ENCODE measurements at places on chromosomes 4 and X.

- DNase-seq: peak; percentile 56
These were observed at the start of gene NALF2 for GRCh38 chrX:69503782-69504625. TSS of gene NALF2 (plus strand) at chrX:69504326. CDS start at chrX:69505283, 957 bp downstream.

- no peak for DNase-seq
These were observed 390.1 kb downstream of the ANKRD50 start for GRCh38 chr4:124322234-124323065.

- DNase-seq: no peak
These were observed 153.5 kb downstream of the SLC10A7 start for GRCh38 chr4:146368209-146368608.

DNA sequence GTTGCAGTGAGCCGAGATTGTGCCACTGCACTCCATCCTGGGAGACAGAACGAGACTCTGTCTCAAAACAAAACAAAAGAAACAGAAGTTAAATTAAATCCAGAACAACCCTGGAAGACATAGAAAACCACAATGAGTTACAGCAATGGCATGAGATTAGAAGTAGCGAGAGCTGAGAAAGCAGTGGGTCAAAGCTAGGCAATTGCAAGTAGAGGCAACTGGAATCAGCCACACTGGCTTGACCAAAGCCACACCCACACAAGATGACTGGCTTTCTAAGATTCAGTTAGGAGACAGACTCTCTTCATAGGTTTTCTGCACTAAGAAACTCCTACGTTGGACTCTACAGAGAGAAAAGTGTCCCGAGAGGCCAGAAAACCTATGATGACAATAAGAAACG, 443.0 kb downstream of the GPM6A start:
- no peak for DNase-seq

GRCh38 chr4:36665985-36666527, 384.6 kb downstream of the DTHD1 start:
- no peak for DNase-seq

GRCh38 chr4:7389719-7390118, 45.0 kb downstream of the PSAPL1 start:
- DNase-seq: no peak

DNA sequence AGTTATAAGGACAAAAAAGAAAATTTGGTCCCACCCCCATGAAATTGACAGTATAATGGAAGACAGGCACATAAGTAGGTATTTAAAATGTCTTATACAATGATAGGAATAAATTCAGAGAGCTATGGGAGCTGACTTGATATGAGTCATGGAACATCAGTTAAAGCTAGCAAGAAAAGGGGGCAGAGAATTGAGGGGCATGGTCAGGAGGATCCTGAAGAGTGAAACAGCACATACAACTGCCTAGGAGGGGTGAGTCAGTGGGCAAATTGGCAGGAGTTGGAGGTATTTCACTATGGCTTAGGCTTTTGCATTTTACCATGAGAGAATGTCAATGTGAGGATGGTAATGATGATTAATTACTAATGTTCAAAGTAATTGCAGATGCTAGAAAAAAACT, 95.4 kb upstream of the BANK1 start:
- DNase-seq: no peak

GRCh38 chr4:137312257-137312656, 220.0 kb downstream of the PCDH18 start:
- DNase-seq: no peak

DNA sequence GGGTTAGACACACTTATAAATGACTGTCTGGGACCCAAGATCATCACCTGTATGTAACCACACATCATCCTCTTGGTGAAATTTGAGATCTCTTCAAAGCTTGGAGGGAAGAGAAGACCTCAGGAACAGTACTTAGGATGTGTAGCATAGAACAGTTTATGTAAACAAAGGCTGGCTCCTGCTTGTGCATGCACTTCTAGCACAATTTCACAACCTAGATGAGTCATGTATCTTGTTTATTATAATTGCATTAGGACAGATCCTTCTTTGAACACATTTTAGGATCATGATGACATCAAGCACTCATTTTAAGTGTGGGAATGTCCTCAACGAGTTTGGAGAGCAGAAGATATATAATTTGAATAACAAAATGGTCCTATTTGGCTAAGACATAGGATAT, 26.3 kb upstream of the ZMAT1 start:
- DNase-seq: no peak

- no peak for DNase-seq
These were observed 442.9 kb downstream of the TLL1 start for GRCh38 chr4:166315721-166316467.

DNA sequence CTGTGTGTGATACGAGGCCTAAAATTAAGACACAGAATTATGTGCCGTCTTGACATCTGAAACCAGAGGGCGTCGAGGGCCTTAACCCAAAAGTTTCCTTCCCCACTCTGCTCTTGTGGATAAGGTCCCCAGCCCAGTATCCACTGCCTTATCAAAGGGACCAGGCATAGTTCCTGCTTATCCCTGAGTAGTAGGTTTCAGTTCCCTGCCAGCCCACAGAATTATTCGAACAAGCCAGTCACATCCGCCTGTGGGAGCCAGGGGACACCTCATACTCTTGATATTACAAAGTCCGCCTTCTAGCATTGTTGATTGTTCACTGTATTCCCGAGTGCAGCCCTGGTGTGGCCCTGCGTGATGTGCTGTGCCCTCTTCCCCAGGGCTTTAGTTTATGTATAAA, 5.4 kb upstream of the MMRN1 start:
- DNase-seq: no peak

DNA sequence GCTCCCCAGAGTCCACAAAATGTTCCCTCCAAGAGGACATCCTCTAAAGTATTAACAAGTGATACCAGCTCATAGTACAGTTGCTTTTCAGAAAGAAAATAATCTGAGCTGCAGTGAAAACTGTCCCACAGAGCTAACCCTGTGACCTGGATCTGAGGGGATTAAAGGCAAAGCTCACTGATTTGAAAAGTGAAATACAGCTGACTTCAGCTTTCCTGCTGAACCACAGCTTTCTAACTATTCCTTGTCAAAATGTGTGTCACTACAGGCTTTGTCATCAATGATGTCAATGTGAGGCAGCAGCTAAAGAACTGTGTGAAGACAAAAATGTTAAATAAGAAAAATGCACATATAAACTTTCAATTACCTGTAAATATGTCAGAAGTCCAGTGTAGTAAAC, 36.9 kb downstream of the DCHS2 start:
- no peak for DNase-seq

- peak; percentile 55 for DNase-seq
These were observed 20.7 kb downstream of the HAND2 start for GRCh38 chr4:173509036-173510001.

DNA sequence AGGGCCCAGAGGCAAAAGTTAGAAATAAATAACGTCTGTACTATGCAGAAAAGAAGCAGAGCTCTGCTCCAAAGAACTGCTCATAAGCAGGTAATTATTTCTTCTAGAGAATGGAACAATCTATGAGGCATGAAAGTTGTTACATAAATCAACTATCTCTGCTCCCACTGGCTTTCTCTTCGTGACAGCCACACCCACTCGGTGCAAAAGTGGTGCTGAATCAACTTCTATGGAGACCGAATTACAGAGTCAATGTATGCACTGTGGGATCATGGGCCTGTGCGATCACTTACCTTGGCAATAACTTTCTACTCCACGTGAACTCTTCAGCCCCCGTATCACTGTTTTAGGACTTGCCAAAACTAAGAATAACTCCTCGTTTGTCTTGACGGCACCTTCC, 99.4 kb upstream of the ATXN3L start:
- DNase-seq: no peak

DNA sequence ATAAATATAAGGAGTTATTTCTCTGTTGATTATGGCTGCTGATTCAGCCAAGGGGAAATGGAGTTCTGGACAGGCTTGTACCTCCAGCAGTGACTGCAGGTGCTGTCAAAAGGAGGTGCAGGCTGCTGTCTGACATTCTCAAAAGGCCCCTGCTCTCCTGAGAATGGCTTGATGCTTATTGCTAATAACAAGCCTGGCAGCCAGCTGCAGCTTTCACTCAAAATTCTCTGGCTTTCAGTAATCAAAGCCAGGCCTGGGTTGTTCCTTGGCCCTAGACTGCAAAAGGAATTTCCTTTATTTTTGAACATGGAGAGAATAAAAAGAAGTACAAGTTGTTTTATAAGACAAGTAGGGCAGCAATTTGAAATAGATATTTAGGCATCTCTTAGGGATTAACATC, 575.9 kb downstream of the MID1IP1 start:
- DNase-seq: no peak

- DNase-seq: no peak
These were observed 327.2 kb upstream of the CNKSR2 start for GRCh38 chrX:21047034-21047455.

GRCh38 chr4:108129196-108129595, 39.5 kb downstream of the LEF1 start:
- no peak for DNase-seq

- DNase-seq: no peak
These were observed 119.5 kb upstream of the CHRDL1 start for GRCh38 chrX:110915111-110915510.

- no peak for DNase-seq
These were observed 19.8 kb upstream of the HEPH start for GRCh38 chrX:66144258-66144657.

DNA sequence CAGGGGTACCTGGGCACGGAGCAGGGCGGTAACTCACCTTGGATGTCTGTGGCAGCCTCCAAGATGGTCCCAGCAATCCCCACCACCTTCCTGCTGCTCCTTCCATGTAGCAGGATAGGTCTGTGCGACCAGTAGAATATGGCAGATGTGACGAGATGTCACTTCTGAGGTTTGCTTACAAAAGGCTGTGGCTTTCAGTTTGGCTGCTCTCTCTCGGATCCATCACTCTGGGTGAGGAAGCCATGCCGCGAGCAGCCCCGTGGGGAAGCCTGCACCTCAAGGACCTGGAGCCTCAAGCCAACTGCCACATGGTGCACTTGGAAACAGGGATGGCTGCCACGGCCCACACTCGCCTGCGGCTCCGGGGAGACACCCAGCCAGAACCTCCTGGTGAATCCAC, 37.6 kb downstream of the WFS1 start:
- no peak for DNase-seq

Data from stimulated activated CD4-positive, alpha-beta T cell treated with anti-CD3 and anti-CD28 coated beads, Interleukin-15, amount 100 ng/mL, for 24 hours (primary cell).